ENCODE measurements at places on chromosomes 3 and 15.

GRCh38 chr3:161875483-161875882 lies 378.9 kb downstream of the OTOL1 start:
- DNase-seq, result no peak

GRCh38 chr3:152272771-152273242 lies 4.1 kb downstream of the MBNL1 start:
- DNase-seq, result no peak

- DNase-seq, result no peak
Observed at GRCh38 chr15:72503147-72503546, 29.0 kb downstream of the ARIH1 start.

DNA sequence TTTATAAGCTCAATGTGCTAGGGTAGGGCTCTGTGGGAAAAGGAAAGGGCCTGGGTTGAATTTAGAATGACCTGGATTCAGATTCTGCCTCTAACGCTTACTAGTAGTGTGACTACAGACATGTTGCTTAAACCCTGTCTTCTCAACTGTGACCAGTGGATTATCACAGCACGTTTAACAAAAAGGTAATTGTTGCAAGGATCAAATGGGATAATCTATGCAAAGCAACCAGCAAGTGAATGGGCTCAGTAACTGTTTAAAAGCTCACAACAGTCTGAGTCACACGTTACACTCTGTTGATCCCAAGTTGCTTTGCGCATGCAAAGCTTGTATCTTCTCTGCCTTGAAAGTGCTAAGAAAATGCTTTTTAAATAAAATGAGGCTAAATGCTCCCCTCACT lies 236.5 kb downstream of the IL20RB start:
- DNase-seq, result no peak

DNA sequence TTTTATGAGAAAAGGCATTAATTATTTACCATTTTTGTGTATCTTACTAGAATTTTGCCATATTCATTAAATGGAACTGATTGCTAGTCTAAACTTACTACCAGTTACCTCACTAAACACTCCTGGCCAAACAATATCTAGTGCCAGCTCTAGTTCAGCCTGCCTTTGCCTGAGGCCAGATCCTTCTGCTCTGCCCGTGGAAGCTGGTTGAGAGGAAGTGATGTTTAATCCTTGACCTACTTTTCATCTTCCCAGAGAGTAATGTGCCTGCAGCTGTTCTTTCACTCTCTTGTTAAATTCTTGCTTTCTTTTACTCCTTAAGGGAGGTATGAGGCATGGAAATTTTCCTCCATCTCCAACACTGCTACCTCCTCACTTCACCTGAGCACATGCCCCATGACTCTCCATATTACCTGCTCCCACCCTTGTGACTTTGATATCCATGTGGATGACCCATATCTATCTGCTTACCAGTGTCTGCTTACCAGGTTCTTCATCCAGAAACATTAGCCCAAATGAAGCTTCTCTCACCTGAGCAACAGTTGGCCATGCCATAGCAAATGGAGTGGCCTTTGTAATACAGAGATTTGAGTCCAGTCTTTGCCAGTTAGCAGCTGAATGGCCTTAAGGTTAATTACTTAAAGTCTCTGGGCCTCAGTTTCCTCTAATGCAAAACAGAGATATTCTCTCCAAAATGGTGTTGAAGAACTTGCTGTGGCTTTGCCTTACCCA lies 53.4 kb downstream of the UBE2E1 start:
- DNase-seq, result no peak

DNA sequence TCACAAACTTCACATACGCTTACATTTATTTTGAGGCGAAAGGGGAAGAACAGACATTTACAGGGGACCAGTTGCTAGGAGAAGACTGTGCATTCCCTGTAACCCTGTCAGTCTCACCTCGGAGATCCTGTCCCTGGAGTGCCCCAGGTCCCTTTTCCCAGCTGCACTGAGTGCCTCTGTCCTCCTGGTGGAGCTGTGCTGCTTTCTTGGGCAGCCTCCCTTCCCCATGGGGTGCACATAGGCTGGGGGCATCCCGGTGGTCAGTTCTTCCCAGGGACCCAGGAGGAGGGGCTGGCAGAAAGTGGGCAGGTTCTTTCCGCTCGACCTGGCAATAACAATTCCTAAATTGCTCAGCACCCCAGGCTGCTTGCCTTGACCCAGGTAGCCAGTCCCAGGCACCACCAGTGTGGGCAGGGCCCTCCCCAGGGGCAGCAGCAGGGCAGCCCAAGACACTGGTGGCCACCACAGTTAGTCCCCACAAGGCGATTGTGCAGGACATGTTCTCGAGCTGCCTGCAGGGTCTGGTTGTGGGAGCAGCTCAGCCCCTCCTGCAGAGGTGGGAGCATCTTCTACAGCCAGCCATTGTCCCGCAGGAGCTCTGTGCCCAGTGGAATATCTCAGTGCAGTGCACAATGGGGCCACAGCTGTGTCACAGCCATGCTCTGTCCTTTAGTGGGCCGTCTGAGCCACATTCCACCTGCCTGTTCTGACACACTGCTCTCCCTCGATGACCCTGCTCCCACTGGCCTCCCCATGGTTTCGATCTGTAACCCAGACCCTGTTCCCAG lies 36.3 kb downstream of the APBA2 start:
- DNase-seq, result no peak
